Activated CD4-positive, alpha-beta T cell treated with anti-CD3 and anti-CD28 coated beads, Interleukin-2, Interleukin-6, amounts not matched to agents 100 ng/mL and 50 ng/mL, durations not matched to agents 16 hours and 8 hours (primary cell): ENCODE measurements at places on chromosomes 2 and 18.

GRCh38 chr2:43001055-43001378 lies 208.6 kb upstream of the HAAO start:
- DNase-seq = no peak

DNA sequence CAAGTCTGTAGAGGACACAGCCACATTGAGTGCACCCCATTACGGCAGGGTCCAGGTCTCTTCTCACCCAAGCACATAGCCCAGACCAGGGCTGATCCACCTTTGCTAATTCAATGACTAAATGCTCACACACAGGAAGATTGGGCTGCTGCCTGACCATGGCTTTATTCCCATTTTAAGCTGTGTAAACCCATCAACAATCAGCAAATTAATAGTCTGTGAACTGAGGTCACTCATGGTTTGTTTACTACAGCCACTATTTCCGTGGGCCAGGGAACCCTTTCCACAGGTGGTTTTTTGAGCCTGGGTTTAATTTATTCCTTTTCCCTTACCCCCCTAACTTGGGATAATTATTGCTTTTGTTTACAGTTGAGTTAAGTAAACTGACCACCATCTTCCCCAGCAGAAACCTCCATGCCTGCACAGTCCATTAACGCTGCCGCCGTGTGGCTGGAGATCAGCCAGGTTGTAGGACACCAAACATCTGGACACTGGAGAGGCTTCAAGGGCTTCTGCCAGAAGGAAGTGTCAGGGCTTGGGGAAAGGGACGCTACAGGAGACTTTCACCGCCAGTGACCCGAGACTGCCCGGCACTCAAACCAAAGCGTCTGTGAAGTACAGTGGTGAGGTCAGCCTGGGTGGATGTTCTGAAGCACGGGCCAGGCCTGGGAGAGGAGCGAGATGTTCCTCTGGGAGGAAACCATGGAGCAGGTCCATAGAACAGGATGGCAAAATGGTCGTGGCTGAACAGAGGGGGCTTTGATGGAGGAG lies 282.9 kb downstream of the DYSF start:
- DNase-seq = no peak

DNA sequence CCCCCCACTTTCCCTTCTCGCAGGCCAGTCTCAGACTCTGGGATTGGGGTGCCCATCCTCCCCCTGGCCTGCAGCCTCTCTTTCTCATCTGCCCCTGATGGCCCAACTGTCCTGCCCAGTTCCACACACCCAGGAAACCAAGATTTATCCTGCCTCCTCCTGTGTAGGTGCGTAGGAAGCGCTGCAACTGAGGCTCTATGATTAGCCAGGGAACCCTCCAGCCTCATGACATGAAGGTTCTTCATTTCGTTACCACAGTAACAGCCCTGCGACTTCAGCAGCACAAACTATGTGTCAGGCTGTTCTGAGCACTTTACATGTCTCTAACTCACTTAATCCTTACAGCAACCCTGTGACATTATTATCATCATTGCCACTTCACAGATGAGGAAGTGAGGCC lies 305.9 kb downstream of the CELF4 start:
- DNase-seq = no peak

DNA sequence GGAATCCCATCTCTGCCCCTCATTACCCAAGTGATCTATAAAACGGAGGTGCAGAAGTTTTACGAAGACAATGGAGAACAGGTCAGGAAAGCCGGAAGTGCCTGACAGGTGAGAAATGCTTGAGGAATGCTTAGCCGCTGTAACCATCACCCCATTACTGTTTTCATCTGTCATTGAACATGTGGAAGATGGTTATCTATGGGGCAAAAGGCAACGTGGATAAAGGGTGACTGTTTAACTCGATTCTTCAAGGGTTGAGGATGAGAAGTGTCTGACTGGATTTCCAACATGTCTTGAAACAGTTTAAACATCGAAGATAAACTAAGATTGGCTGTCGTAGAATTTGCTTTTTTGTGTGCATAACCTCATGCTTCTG lies 17.3 kb downstream of the HK2 start:
- no peak for DNase-seq

GRCh38 chr2:231910771-231911170 lies 15.4 kb downstream of the NPPC start:
- no peak for DNase-seq
